Stimulated activated CD4-positive, alpha-beta T cell treated with anti-CD3 and anti-CD28 coated beads, Interleukin-1b, Interleukin-23, amount 100 ng/mL, for 24 hours (primary cell): ENCODE measurements at places on chromosomes 2 and 18.

GRCh38 chr2:241981076-241981700, 111.7 kb downstream of the RTP5 start:
- no peak for DNase-seq

DNA sequence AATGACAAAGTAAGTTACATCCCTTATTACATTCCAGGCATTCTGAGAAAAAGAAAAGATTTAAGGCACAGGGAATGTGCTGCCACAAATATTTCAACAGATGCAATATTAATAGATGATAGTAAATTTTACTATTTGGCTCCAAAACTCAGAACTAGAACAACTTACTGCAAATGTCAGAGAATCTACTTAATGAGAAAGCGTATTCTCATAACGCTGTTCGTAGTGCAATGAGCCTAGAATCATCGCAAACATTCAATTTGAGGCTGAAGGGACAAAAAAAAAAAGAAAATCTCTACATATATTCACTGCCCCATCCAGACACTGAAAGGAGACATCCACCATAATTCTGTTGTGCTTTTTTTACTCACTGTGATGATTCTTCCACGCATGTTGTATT, 272.1 kb upstream of the DOK6 start:
- DNase-seq: no peak

- no peak for DNase-seq
These were observed 305.4 kb upstream of the LYPD1 start for GRCh38 chr2:132975193-132976105.

GRCh38 chr2:102315921-102316320, 4.6 kb downstream of the IL1RL1 start:
- no peak for DNase-seq

GRCh38 chr2:126187668-126188067, 468.3 kb upstream of the GYPC start:
- DNase-seq: no peak

GRCh38 chr2:128237081-128237534, 81.6 kb downstream of the HS6ST1 start:
- no peak for DNase-seq

GRCh38 chr2:191957996-191958860, 111.3 kb upstream of the CAVIN2 start:
- no peak for DNase-seq

DNA sequence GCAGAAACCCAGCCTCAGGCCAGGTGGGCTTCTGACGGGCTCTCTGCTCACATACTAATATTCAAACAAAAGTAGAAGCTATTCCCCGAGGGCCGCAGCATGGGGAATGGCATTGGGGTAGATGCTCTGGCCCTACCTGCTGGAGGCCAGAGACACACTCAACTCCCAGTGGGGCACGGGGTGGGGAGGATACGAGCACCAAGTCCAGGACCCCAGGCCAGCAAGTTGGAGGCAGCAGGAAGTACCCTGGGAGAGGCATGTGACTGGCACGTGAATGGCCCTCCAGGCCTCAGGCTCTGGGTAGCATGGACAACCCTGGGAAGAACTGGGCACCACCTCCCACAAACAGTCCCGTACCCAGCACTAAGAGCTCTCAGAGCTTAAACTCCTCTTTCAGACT, 3.8 kb downstream of the DNMT3A start:
- DNase-seq: no peak

DNA sequence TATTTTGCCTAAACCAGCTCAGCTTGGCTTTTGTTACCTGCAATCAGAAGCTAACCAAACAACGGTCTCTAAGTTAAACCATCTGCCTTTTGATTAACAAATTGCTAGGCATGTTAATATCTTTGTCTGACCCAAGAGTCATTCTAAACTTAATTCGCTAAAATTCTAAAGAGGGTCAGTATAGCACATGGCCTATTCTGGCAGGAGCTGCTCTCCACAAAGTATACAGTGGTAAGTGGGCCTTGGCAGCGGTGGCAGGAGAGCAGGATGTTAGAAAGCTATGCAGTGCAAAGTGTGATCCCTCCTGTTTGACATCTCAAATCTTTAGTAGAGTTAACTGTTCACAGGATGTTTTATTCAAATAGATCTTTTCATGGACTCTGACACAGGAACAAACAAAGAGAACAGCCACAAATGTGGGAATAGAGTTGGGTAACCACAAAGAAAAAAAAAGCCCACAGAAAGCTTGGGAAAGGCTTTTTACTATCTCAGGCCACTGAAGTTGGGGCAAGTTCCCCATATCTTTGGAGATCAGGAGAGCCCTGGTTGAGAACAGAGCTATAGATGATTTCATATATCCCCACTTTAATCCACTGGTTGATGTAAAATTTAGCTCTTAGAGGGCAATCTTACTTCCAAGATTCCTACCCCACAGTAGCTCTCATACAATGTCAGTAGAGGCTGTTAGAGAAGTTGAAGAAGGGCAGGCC, 10.6 kb downstream of the CFAP210 start:
- DNase-seq: no peak

DNA sequence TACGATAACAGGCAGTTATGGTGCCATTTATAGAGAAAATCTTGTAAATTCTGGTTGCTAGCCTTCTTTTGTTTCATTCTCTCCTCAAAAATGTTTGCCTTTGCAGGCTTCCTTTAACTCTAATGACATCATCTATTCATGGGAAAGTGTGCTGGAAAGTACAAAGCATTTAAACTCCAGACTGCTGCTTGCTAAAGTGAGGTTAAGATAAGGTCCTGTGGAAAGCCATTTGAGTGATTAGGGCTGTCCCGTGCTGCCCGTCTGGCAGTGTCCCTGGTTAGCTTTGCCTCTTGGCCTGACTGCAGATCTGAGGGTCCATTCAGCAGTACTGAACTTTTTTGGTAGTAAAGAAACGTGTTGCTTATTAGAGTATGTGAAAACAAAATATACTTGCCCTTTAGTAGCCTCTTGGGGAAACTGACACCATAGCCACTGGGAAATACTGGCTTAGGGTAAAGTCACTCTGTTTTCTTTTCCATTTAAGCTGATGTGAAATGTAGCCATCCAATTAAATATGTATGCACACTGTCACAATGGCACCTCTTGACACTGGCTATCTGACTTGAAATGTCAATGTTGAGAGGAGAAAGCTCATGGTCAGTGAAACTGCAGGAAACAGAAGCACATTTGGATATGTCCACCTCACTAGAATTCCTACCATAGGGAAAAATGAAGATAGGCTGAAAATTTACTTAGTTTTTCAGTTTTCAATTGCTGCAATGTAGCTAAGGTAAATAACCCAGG, 321.5 kb downstream of the SLC8A1 start:
- no peak for DNase-seq

DNA sequence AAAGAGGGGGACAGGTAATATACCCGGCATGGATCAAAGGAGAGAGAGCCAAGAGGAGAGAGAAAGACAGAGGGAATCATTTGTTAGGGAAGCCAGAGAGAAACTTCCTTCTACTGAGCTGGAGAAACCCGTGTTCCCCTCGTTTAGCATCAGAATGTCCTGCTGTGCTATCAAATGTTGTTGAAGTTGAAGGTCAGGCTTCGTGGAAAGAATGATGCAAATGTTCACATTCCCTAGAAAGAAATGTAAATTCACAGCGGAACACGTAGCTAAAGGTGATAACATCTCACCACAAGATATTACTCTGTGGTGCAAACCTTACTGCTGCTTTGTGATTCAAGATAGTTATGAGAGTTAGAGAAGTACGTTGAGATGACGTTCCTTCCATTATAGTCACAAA, 258.1 kb downstream of the LNPK start:
- no peak for DNase-seq

DNA sequence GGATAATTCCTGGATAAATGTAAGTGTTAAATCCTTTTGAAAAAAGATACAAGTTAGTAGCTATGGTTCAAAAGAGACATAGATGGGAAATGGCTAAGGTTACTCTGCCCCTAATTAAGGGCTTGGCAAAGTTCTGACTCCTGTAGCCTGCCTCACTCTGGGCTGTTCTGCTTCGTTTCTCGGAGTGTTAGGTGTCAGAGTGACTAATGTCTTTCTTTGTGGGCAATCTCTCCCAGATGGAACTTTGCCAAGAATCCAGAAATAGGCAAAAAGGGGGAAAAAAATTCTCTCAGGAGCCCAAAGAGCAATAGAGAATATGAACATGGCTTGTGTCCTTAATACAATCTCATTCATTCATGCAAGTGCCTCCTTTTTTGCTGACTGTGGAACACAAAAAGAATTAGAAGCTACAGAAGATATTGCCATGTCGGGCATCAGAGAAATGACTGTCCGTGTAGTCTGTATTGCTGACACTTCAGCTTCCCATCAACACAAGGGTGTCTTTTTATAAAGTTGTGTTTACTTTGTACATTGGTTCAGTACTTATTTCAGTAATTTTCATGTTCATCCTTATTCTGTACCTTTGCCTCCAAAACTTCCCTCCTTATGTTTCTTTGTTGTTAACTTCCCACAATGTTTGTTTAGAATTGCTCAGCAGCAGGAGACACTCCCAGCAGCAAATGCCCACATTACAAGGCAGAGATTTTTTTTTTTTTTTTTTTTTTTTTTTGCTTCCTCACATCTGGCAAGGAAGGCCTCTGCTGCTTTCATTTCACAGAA, 134.0 kb downstream of the FTCDNL1 start:
- no peak for DNase-seq

DNA sequence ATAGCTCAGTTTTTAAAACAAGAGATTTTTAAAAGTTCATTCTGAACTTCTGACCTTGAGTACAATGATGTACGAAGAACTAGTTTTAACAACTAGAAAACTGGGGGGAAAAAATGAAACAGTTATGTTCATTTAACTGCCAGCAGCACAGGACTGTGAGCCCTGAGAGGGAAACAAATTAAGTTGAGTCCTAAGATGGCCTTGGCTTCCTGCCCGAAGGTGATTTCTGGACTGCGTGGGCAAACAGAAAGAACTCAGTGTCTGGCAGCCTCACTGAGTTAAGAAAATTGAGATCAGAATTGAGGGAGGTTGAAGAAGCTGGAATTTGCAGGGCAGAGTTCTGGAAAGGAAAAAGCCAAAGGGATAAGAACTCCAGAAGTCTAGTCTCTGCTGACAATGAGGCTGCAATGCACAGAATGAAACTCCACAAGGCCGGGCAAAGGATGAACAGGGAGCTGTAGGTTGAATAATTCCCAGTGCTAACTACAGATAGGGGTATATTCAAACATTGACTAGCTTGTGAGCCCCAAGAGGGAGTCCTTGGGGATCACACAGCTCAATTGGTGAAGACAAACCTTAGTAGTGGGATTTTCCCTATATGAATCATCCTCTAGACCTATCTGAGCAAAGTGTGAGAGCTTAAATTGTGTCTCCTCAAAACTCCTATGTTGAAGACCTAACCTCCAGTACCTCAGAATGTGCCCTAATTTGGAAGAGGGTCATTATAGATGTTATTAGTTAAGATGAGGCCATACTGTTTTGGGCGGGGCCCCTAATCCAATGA, 13.1 kb upstream of the CRACDL start:
- no peak for DNase-seq

GRCh38 chr2:204264085-204264553, 281.2 kb upstream of the PARD3B start:
- DNase-seq: no peak

GRCh38 chr2:3113122-3113521, 264.5 kb downstream of the EIPR1 start:
- DNase-seq: no peak

DNA sequence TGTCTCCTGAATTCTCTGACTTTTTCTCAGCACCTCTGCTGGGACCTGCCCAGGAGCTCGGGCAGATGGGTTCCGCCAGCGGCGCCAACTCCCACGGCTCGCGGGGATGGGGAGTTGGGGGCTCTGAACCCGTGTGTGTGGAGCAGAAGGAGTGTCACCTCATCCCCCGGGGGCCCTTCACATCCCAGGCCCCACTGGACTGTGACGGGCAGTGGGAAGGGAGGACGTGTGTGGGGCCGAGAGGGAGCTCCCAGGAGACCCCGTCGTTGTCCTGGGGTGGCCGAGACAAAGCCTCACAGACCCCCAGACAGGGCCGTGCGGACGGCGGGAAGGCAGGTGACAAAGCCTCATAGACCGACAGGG, 130.0 kb upstream of the CTDP1 start:
- DNase-seq: no peak

GRCh38 chr2:37638973-37639372, 32.5 kb downstream of the CDC42EP3 start:
- no peak for DNase-seq
